ENCODE measurements at places on chromosomes 6 and 20.
A peak's percentile ranks its signal among the peaks of the same experiment; 100 is the strongest.

DNA sequence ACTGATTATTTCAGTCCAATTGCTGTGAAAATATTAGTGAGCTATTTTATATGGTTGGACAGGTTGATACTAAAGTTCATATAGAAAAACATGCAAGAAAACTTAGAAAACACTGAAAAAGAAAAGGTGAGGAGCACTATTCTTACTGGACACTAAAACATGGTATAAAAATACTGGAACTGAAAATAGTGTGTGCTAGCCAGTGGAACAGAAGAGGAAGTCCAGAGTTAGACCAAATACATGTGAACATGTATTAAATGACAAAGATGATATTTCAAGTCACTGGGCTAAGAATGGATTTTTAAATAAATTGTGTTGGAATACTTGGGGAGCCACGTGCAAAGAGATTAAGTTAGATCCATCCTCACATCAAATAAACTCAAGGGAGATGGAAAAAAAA is 218.5 kb downstream of the TMEM242 start:
- DNase-seq: no peak

DNA sequence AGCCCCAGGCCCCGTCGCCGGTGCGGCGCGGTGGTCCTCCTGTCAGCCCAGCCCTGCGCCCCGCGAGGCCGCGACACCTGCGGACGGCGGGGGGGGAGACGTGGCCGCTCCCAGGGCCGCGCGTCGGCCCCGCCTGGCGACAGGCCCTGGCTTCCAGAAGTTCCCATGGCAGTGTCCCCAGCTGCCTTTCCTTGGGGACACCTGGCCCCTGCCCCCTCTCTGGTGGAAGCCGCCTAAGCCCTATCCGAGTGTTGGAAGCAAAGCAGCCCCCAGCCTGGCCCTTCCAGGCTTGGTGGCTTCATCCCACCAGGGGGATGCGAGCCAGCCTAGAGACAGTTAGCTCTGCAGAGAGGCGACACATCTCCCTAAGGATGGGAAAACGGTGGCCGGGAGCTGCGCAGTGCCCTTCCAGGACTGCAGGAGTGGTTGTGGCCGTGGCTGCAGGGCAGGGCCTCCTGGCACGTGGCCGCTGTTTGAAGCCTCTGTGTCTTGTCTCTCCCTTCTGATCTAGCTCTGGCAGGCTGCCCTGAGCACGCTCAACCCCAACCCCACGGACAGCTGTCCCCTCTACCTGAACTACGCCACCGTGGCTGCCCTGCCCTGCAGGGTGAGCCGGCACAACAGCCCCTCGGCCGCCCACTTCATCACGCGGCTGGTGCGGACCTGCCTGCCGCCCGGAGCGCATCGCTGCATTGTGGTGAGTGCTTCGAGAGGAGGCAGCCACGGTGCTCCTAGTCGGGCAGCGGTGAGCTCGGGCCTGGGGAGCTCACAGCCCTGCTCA is 816 bp downstream of the NPEPL1 start:
- DNase-seq: no peak

GRCh38 chr20:47656318-47656717 is 129.0 kb downstream of the SULF2 start:
- DNase-seq: no peak

GRCh38 chr6:18405477-18406293 is 18.5 kb downstream of the RNF144B start:
- DNase-seq: peak; percentile 71

- no peak for DNase-seq
These were observed 66.6 kb upstream of the CCDC167 start for GRCh38 chr6:37566111-37566949.

- no peak for DNase-seq
These were observed 262.6 kb upstream of the CDYL start for GRCh38 chr6:4513561-4513960.

- DNase-seq: peak; percentile 85
These were observed at the start of gene RAET1G for GRCh38 chr6:149922642-149923326. Gene RAET1G, minus strand, starts transcription at chr6:149923121. Its CDS starts 111 bp downstream, at chr6:149923010.

DNA sequence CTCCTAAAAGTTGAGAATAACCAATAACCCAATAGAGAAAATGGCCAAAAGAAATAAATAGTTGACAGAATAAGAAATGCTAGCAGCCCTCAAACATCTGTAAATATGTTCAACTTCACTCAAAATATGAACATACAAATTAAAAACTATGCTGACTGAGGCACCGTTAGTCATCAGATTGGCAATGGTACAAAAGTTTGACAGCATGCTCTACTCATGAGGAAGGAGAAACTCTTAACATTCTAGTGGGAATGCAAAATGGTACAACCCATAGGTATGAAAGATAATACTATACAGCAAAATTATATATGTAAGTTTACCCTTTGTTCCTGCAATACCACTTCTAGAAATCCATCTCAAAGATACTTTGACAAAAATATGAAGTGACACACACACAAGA is 1.6 kb upstream of the ZSCAN12 start:
- DNase-seq: peak; percentile 41

- no peak for DNase-seq
These were observed 15.2 kb downstream of the NPEPL1 start for GRCh38 chr20:58707770-58708169.

- no peak for DNase-seq
These were observed 325.1 kb downstream of the FRK start for GRCh38 chr6:115735610-115736009.

GRCh38 chr6:165227644-165228329 is 81.6 kb downstream of the C6orf118 start:
- peak; percentile 49 for DNase-seq

- no peak for DNase-seq
These were observed 70.9 kb upstream of the MPC1 start for GRCh38 chr6:166453651-166454050.

- no peak for DNase-seq
These were observed 160.7 kb upstream of the PDE10A start for GRCh38 chr6:165823609-165824326.

DNA sequence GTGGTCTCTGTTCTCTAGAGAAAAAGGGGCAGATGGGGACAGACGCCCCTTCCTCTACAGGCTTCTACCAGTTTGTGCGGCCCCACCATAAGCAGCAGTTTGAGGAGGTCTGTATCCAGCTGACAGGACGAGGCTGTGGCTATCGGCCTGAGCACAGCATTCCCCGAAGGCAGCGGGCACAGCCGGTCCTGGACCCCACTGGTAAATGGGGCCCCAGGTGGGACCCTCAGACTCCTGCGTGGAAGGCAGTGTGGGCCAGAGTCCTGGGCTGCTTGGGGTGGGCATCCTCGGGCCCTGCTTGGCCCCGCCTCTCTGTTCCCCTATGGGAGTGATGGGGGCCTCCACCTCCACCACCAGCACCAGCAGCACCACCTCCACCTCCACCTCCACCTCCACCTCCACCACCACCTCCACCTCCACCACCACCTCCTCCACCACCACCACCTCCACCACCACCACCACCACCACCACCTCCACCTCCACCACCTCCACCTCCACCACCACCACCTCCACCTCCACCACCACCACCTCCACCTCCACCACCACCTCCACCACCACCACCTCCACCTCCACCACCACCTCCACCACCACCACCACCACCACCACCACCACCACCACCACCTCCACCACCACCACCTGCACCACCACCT is 3.2 kb upstream of the TNFRSF6B start:
- no peak for DNase-seq

DNA sequence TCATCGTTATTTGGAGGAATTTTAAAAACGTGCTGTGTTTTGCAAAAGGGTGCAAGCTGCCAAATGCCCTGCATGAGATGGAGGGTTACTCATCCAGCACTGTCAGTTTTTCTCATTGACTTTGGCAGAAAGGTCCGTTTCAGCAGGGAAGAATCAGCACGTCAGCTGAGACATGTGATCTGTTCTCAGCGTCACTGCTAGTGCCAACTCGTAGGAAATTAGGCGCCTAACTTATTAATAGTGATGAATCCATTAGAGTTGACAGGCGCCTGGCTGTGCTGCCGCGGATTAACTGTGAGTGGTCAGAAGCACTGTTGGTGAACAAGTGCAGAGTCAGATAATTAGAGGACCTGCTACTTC is 175.5 kb upstream of the FOXQ1 start:
- DNase-seq: peak; percentile 80

DNA sequence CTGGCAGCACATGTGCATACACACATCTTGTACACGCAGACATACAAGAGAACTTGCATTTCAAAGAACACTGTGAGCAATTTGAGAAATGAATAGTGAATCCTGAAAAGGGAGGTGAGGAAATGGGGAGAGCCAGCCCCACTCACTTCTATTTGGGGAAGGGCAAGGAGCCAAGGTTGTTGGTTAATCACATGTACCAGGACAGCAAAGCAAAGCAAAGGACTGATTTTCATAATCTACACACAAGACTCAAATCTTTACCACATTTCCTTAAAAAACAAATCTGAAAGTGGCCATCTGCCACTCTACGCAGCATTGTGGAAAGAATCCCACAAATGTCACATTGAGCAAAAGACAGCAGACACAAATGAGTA is 35.0 kb upstream of the KIF16B start:
- DNase-seq: no peak

DNA sequence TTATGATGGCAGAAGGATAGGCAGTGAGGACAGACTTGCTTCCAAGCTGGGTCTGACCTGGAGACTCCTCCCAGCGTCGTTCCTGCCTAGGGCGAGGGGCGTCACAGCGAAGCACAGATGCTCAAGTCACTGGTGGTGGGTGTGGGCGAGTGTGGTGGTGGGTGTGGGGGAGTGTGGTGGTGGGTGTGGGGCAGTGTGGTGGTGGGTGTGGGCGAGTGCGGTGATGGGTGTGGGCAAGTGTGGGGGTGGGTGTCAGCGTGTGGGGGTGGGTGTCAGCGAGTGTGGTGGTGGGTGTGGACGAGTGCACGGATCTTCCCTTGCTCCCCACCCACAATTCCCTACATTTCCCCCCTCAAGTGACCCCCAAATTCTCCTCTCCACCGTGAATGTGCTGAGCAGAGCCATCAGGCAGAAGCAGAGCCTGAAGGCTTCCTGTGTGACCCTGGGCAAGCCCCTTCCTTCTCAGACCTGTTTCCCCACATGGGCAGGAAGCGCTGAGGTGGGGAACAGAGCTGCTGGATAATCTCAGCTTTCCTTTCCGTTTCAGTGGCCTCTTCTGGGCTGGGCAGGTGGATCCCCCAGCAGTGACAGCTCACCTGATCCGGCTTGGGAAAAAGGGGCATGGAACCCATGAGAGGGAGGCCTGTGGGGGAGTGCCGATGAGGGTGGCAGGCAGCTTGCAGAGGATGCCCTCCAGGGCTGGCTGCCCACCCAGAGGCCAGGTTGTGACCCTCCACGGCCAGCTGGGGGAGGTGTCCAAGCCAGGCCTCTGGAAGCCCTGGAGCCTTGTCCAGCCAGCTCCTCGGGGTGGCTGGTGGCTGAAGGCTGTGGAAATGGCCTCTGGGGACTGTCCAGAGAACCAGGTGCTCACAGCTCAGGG is 42.9 kb downstream of the RSPO4 start:
- no peak for DNase-seq

GRCh38 chr6:112087916-112088315 is 525 bp downstream of the FAM229B start:
- no peak for DNase-seq

- no peak for DNase-seq
These were observed 40.6 kb upstream of the SUMO4 start for GRCh38 chr6:149359440-149359839.

- peak; percentile 80 for DNase-seq
These were observed 351.0 kb downstream of the BCKDHB start for GRCh38 chr6:80457439-80457933.

- DNase-seq: no peak
These were observed 274.7 kb downstream of the TFAP2A start for GRCh38 chr6:10140136-10140535.

DNA sequence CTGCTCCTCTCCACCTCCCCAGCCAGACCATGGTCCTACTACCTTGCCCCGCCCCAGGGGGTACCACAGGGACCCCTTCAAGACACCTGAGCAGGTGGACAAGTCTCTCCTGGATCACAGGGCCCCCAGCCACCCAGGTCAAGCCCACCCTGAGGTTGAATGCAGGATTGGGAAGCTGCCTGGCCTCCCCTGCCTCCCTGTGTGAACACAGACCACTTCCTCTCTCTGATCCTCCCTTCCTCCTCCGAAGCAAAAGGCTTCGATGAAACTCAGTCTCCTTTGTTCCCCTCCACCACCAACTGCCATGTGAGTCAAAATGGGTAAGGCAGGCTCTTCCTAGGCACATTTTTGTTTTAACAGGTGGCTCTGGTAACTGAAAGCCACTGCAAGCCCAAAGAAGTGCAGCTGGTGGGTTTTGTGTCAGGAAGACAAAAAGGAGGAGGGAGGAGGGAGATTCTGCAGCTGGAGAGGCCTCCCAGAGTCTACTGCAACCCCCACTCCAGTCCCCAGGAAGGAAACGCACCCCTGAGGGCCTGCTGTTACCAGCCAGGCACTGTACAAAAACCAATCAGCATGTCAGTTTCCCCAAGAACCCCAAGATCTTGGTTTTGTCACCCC is 5.4 kb downstream of the ADA start:
- DNase-seq: no peak

GRCh38 chr6:105753207-105753606 is 332.9 kb upstream of the PRDM1 start:
- DNase-seq: peak; percentile 83

GRCh38 chr6:158194487-158195280 is 26.5 kb downstream of the GTF2H5 start:
- DNase-seq: no peak

GRCh38 chr6:136582711-136583471 is 32.7 kb upstream of the MAP7 start:
- DNase-seq: no peak

DNA sequence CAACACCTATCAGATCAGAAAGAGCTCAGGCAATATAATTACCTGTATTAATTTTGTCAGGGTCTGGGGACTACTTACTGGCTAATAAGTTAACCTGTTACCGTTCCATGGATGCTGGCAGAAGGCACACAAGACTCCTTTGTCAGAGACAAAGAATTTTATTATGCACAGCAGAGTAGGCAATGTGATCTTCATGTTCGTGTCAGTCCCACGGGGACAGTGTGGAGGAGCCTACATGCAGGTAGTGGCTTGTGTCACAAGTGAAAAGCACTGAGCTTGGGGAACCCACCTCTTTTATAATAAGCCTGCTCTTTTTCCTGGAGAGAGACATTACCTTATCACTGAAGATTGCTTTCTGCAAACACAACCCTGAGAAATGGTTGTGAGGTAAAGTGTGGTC is 96.9 kb downstream of the CD164 start:
- no peak for DNase-seq

- no peak for DNase-seq
These were observed 21.0 kb upstream of the SERINC3 start for GRCh38 chr20:44542890-44543289.

GRCh38 chr6:9487128-9487527 is 927.7 kb downstream of the TFAP2A start:
- no peak for DNase-seq

GRCh38 chr20:19482726-19483125 is 270.3 kb downstream of the SLC24A3 start:
- DNase-seq: no peak

- no peak for DNase-seq
These were observed 149.3 kb downstream of the CFAP61 start for GRCh38 chr20:20201639-20202038.
